ENCODE measurements at places on chromosomes 12 and 14. TPM values are rescaled to one million over a fixed set of nuclear protein-coding genes. Genes with fewer than 3 reads are reported as not detected.

GRCh38 chr14:54691525-54692283, 124.8 kb downstream of the SAMD4A start:
- DNase-seq = peak; percentile 84

GRCh38 chr14:103879570-103880347, 32.4 kb upstream of the PPP1R13B start:
- DNase-seq = no peak

MDM1 gene
- 15.0 TPM for total RNA-seq

DNA sequence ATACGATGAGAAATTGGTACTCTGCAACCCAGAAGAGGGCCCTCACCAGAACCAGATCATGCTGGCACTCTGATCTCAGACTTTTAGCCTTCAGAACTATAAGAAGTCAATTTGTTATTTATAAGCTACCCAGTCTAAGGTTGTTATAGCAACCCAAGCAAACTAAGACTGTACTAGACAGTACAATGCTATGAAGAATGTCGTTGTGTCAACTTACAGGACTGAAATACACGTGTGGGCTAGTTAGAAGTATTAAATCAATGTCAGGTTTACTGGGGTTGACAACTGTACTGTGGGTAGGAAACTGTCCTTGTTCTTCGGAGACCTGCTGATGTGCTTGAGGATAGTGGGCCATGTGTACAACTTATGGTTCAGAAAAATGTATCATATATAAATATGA, 19.7 kb downstream of the DUSP16 start:
- no peak for DNase-seq

- no peak for DNase-seq
Observed at GRCh38 chr14:51828017-51828797, 32.2 kb upstream of the GNG2 start.

P3H3 gene
- 66.3 TPM for total RNA-seq

REM2 gene
- 0.75 TPM for total RNA-seq

DNA sequence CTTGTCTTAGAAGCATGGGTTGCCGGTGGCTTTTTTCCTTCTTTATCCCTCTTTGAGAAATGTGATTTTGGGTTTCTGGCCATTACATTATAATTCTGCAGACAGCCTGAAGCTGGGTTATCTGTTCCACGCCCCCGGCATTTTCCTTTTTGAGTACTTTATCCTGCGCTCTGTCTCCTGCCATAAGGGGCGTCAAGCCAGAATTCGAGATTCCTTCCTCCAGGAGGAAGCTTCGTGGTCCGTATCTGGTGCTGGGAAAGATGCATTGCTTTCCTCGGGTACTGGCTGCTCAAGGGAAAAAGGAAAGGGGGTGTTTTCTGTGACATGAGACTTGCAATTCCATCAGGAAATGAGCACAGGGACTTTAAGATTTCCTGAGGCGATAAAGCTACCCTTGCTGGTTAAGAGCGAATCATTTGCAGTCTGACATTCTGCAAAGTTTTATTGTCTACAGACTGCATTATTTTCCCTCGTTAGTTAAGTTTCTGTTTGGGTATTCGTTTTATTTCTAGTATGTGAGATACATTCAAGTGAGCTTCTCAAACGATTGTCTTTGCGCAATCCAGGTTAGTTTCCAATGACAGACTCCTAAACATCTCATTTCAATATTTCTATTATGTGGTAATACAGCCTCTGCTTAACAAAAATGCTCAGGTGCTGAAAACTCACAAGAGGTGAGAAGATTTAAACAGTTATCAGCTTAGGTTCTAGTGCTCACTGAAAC, 694 bp downstream of the AKAP5 start:
- DNase-seq = no peak

ABHD12B gene
- not detected for total RNA-seq

- no peak for DNase-seq
Observed at GRCh38 chr14:73810478-73811163, 41.0 kb upstream of the PTGR2 start.

- DNase-seq = no peak
Observed at GRCh38 chr12:63792338-63792737, 12.6 kb downstream of the RXYLT1 start.

SLCO1B1 gene
- total RNA-seq = not detected

DNA sequence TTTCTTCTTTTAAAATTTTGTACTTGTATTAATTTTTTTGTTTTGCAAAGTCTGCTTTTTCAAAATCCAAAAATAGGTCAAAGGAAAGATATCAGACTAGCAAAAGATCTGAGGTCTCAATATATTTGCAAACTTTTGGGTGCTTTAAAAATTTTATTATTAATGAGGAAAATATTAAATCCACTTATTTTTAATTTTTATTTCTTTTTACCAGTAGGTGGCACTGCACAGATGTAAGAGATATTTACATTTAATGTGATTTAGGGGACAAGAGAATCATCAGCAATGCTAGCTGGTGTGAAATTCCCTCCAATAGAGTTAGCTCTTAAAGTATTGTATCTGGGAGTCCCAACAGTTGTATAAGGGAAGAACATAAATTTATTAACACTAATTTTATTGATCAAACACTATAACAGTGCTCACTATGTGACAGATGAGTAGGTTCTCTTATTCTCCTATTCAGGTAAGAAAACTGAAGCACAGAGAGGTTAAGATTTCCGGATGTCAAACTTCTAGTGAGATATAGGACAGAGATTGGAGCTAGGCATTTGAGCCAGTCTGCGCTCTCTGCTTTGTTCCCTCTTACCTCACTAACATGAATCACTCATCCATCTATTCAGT, 30.5 kb downstream of the ALX1 start:
- no peak for DNase-seq

All from aorta (tissue), 5 donors.